ENCODE measurements at places on chromosomes 5 and 9. TPM values are rescaled to one million over a fixed set of nuclear protein-coding genes. Genes with fewer than 3 reads are reported as not detected.

GRCh38 chr5:133428072-133428660 is 184.2 kb downstream of the FSTL4 start:
- DNase-seq, result no peak

Gene PRLR
- 9.1 TPM for total RNA-seq

DNA sequence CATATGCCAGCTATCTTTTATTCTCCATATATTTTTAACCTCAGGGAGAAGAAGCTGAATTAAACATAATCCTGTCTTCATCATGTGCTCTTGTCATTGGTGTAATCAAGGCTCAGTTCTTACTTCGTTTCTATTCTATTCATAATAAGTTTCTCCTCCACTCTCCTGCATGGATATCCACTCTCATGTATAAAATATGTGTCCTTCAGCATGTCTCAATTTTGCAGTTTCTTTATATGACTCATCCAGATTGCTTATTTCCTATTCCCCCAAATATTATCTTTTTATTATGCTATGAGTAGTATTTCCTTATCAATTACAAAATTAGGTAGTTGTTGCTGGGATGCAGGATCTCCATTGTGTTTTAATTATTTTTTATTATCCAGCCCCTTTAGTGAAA is 643.7 kb upstream of the ACO1 start:
- no peak for DNase-seq

DNA sequence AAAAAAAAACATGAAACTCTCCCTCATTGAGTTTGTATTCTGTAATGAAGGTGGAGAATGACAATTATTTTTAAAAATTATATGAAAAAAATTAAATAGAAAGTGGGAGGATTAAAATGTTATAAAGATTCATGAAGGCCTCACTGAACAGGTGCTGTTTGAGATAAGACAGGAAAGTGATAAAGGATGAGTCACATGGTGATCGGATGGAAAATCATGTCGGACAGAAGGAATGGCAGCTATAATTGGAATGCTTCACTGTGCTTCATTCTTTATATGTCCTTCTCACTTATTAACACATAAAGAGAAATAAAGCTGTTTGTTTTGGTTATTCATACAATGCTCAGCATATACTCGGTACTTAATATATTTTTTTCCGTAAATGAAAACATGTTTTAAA is 464.5 kb upstream of the RGMB start:
- DNase-seq, result no peak

Gene ARHGEF39
- 5.8 TPM for total RNA-seq

DNA sequence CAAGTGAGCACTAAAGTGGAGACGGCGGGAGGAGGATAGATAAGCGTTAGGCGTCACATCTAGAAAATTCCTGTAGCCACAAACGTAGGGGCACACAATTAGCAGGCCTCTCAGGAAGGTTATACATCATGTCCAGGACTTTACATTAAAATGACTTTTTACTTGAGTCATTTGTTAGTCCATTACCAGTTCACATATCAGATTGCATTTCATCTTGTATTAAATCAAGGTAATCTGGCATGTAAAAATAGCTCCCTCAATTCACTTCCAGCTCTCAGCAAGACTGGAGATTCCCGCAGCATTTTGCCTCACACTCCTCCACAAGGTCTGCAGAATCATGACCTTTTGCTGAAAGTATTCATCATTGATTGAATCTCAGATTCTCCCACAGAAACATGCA is 118.8 kb downstream of the PRDM6 start:
- no peak for DNase-seq

DNA sequence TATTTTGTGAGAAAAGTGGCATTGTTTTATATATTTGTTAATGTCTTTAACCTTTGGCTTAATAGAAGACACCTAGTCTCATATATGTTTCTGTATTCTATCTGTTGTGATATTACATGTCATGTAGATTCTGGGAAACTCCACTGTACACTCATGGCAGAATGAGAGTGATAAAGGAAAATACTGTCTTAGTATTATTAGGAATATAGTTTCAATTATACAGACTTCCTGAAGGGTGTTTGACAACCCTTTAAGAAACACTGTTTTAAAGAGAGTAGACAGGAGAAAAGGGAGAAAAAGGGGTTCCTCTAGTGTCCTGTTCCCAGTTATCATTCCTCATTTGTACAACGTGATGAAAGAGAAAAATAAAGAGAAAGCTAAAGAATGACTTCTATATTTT is 42.1 kb upstream of the SPEF2 start:
- no peak for DNase-seq

DNA sequence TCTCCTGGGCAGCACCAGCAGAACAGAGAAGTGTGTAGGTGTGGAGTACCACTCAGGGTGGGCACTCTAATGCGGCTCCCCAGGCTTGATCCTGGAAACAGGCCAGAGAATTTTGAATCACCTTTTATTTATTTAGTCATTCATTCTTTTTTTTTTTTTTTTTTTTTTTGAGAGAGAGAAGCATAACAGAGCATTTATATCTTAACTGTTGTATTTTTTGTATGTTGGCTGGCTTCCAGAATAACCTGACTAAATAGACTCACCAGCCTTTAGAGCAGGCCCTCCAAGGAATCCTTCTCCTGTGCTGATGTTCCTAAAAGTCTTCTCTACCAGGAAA is 153.4 kb downstream of the PIK3R1 start:
- no peak for DNase-seq

Gene BARHL1
- not detected for total RNA-seq

DNA sequence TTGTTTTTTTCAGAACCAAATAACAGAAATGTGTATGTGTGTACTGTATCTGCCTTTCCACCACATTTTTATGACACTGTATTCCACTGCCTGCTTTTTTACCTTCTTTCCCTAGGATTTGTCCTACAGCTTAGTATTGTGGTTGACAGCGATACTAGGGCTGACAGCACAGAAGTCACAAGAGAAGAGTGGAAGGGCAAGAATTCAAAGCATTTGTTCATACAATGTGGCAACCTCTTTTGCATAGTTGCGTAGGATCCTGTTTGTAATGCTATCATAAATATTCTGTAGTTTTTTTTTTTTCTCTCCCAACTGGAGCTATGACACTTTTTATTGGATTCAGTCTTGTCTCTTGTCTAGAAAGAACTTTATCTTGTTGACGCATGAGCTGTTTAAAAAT is 5.6 kb upstream of the BNIP1 start:
- no peak for DNase-seq

Gene HTR4
- total RNA-seq, result 45.4 TPM

Gene GRXCR2
- total RNA-seq, result not detected

DNA sequence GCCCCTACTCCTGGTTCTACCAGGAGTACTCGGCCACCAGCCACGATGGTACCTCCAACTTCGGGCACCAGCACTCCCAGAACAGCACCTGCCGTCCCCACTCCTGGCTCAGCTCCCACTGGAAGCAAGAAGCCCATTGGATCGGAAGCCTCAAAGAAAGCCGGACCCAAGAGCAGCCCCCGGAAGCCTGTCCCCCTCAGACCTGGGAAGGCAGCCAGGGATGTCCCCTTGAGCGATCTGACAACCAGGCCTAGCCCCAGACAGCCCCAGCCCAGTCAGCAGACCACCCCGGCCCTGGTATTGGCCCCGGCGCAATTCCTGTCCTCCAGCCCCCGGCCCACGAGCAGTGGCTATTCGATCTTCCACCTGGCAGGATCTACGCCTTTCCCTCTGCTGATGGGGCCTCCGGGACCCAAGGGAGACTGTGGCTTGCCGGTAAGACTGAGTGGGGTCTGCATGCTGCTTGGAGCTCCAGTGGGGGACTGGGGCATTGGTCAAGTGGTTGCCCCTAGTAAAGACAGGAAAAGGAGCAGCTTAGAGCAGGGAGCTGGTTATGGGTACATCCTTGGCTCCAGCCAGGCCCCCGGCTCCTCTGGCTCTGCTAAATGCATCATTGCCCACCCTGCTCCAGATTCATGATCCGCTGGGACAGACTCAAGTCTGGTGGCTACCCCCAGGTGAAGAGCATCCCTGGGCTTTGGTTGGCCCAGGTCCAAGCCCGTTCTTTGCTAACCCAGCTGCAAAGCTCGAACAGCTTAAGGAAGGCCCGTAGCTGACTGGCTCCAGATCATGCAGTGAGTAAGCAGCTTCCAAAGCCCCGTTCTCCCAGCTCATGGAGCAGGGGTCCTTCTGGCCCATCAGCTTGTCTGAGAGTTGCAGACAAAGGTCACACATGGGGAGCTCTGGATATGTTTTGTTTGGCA is 14.0 kb downstream of the COL27A1 start:
- peak; percentile 42 for DNase-seq

Gene TMC1
- total RNA-seq, result not detected

DNA sequence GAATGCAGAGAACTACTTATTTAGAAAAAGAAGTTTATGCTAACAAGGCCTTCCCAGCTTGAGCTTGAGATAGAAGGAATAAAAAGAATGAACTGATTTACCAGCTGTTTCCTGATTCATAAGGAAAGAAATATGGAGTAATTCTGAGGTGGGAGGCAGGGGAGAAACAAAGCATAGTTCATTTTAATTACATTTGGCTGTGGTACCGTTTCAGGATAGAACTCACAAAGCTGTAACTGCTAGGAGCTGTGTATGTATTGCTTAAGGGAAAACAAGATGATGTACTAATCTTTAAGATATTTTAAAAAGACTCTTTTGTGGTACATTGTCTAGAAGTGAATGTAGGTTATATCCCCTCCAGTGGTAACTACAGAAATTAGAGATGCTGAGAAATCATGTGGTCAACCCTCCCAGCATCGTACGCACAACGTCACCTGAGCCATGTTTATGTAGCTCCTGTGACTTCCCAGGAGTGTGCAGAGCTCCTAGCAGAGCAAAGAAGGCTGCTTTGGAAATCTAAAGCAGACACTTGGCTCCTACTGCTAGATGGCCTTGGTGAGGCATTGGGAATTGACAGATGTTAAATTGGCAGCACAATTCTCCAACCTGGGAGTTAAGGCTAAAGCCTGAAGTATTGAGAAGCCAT is 208.3 kb upstream of the VLDLR start:
- no peak for DNase-seq

DNA sequence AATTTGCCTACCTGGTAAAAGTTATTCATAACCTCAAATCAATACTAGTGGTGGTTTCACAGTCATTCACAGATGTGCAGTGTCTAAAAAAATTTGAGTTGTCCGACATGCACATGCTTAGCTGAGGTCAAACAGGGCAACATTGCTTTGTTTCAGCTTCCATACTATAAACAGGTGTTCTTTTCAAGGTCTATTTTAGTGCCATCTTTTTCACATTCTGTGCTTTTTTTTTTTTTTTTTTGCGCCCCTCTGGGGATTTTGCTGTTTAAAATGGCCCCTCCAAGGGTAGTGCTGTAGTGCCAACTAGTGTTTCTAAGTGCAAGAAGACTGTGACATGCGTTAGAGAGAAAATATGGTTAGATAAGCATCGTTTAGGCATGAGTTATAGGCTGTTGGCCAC is 14.5 kb downstream of the PHAX start:
- DNase-seq, result no peak

DNA sequence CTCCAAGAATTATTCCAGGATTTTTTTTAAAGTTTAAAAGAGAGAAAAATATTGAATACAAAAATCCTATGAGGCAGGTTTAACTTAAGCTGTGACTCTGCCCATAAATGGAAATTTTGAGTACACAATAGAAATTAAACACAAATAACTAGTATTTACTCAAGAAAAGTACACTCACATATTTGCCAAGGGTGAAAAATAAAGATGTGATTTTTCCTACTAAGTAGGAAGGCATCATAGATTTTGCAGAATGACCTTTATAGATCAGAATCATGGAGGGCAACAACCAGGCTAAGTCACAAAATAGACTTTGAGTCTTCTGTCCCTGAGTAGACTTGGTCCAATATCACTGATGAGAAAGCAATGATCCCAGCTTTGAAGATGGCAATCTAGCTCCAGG is 102.7 kb upstream of the SLC12A2 start:
- DNase-seq, result no peak

DNA sequence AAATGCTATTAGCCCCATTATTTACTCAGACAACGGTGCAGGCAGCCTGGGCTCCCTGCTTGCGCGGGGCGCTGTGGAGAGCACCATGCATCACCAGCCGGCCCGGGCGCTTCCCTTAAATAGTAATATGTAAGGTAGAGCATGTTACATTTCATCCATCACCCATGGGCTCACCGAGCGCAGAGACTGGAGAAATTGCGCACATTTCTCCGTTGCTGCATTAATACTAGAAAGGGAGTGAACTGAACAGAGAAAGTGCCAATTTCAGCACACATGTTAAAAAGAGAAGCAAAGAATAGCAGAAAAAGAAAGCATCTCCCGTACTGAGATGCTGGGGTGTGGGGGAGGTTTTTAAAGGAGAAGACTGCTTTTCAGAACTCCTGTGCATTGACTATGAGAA is 400.3 kb downstream of the ZSWIM6 start:
- DNase-seq, result no peak

GRCh38 chr5:169162407-169162806 is 138.5 kb downstream of the SLIT3 start:
- DNase-seq, result no peak

Gene TRMO
- total RNA-seq, result 104 TPM

DNA sequence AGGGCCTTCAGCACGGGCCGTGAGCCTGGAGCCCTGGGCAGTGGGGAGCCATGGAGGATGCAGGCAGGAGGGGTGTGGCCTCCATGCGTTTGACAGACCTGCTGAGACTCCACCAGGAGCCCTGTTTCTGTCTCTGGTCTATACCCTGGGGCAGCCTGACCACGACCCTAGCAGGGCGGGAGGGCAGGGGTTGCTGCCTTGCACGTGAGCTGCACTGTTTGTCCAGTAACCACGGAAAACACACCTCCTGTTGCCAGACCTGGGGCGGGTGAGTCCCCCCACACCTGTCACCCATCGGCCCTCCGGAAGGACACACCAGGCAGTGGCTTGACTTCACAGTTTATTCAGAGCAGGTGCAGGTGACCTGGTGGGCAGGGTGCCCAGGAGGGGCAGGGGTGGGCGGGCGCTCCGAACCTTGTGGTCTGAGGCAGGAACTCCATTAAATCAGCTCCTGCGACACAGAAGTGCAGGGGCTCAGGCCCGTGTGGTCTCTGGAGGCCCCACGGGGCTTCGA is 3.9 kb downstream of the LCN8 start:
- DNase-seq, result no peak

Data from Peyer's patch (tissue), 4 donors.